ENCODE measurements at places on chromosomes 16 and 17.

GRCh38 chr17:68365469-68365868 lies 74.2 kb downstream of the ARSG start:
- no peak for DNase-seq

DNA sequence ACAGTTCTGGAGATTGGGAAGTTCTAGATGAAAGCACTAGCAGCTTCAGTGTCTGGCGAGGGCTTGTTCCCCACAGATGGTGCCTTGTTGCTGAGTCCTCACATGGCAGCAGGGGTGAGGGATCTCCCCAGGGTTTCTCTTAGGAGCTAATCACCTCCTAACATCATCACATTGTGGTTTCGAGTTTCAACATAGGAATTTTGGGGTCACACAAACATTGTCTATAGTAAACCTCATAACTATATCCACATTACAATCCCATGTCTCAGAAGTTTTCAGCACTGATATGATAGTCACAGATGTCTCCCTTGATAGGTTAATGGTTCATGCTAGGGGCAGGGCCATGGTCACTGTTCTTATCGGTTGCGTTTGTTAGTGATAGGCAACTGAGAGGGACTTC lies 13.8 kb downstream of the CLUAP1 start:
- no peak for DNase-seq

GRCh38 chr16:85483424-85483823 lies 129.7 kb upstream of the GSE1 start:
- DNase-seq, result no peak

GRCh38 chr17:45833920-45834319 lies 10.8 kb upstream of the SPPL2C start:
- no peak for DNase-seq

- no peak for DNase-seq
These were observed 89.3 kb downstream of the SMG6 start for GRCh38 chr17:2214047-2214928.

GRCh38 chr17:5362162-5362811 lies 57.2 kb downstream of the NUP88 start:
- no peak for DNase-seq

DNA sequence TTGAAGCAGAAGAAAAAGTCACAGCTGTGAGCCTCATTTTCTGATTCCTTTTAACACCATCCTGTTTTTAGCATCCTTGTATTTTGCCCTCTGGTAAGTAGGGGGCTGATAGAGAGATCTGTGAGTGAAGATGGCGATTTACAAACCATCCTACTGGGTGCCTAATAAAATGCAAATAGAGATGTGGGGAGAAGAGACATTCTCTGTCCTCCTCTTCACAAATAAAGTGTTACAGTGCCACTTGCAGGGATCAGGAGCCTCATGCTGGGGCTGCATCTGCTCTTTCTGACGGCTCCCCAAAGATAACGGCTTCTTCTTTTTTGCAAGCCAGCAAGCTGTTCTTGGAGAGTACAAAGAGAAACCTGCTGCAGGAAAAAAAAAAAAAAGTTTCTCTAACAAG lies 418.6 kb downstream of the TOX3 start:
- no peak for DNase-seq

DNA sequence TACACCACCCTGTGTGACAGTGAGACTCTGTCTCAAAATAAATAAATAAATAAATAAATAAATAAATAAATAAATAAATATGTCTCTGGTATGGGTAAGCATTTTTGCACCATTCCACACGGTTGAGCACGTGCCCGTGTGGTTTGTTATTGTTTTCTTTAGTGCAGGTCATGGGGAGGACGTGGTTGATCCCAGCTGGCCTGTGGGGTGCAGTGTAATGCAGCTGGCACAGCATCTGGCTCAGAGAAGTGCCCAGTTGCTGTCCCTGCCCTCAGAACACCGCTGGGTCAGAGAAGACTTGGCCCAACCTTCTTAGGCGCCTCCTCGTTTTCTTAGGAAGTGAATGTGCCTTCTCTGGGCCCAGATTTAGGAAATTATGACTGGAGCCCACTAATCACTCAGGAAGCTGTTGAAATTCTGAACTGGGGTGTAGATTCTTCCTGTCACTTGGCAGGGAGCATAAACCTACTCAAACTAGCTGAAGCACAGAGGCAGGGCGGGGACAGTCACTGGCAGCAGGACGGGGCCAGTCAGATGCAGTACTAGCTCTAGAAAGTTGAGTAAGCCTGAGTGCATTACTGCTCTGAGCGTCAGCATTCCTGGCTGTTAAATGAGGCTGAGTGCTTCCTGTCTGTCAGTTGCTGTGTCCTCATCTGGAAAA lies 85.9 kb downstream of the SNX29 start:
- no peak for DNase-seq

DNA sequence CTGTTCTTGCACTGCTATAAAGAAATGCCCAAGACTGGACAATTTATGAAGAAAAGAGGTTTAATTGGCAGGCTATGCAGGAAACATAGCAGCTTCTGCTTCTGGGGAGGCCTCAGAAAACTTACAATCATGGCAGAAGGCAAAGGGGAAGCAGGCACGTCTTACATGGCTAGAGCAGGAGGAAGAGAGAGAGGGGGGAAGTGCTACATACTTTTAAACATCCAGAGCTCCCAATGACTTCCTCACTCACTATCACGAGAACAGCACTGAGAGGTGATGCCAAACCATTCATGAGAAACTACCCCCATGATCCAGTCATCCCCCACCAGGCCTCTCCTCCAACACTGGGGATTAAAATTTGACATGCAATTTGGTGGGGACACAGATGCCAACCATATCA lies 13.3 kb downstream of the WFIKKN2 start:
- DNase-seq, result no peak

- no peak for DNase-seq
These were observed 773 bp upstream of the PPM1D start for GRCh38 chr17:60599220-60599619.

DNA sequence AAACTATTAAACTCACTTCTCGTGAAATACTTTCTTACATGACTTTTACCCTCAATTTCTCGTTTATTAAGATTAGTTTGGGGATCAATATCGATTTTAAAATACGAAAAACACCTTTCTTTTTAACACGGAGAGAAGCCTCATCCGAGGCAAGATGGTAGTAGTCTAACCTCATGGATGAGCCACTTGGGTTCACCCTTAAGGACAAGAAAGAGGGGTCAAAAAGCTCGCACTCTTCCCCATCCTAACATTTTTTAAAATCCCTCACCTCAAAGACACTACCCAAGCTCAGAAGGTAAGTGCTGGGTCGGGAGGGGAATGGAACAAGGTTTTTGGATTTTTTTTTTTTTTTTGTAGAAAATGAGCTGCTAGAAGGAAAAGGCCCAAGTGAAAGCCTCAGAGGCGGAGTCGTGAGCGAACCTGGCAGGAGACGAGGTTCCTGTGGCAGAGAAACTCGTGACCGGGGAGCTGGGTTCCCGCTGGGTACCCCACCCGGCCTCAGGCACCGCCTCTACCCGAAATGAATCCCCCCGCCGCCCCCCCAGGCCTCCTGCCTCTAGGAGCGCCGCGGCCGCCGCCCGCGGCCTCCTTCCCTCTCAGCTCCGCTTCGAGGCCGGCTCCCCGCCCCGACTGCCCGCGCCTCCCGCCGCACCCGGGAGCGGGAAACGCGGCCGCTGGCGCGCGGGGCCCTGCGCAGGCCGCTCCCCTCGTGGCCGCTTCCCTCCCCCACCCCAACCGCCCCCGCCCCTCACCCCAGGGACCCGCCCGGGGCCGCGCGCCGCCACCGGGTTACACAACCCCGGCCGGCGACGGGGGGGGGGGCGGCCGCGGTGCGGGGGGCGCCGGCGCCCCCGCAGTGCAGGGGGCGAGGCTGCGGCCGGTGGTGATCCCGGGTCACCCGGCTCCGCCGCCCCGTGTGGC lies 1.6 kb downstream of the NUFIP2 start:
- peak; percentile 28 for DNase-seq

DNA sequence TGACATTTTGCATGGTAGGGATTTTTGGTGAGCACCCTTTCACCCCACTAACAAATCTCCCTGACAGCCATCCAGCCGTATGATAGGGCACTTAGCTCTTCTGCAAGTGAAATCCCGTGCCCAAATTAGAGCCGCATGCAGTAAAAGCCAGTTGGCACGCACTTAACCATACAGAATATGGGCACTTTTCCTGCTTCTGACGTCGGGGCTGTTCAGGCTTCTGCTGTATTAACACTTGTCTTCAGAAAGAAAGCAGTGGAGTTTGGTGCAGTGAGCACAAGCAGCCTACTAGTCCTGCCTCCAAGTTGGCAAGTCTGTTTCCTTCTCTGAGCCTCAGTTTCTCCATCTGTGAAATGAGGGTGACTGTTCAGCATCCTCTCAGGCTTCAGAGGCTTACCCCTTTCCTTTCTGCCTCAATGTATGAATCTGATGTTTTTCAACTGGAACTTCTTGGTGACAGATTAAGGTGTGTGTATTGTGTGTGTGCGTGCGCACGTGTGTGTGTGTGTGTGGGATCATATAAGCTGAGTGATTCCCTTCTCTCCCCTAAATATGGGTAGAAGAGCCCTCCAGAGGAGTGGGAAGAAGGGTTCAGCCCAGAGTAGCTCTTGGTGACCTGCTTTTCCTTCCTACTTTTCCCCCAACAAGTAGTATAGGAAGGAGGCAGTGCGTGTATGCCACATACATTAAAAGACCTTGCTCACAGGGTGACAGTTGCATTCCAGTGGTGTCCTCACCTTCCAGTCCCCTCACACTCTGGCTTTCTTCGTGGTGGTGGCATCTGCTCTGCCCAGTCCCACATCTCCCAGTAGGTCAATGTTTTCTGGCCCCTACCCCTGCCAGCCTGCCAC lies 19.0 kb downstream of the IGF2BP1 start:
- no peak for DNase-seq

- DNase-seq, result no peak
These were observed 22.0 kb upstream of the METRNL start for GRCh38 chr17:83057397-83057761.

DNA sequence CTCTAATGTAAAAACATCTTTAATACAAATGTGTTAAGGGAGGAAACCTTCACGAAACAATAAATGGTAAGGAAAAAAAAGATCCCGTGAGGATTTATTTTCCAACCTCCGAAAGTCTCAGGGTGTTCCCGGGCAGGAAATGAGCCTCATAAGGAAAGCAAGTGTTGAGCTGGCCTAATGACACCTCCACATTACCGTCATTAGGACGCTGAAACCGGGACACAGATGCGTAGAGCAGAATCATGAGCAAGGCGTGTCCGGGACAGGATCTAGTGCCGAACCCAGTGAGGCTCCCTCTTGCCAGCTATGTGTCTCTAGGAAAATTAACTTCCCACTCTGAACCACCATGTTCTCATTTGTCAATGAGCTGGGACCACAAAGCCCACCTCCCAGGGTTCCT lies 22.7 kb upstream of the CYTH1 start:
- no peak for DNase-seq

- DNase-seq, result no peak
These were observed 310.3 kb downstream of the CDH13 start for GRCh38 chr16:82936941-82937551.

- no peak for DNase-seq
These were observed 90.2 kb upstream of the RPL38 start for GRCh38 chr17:74113326-74113725.

DNA sequence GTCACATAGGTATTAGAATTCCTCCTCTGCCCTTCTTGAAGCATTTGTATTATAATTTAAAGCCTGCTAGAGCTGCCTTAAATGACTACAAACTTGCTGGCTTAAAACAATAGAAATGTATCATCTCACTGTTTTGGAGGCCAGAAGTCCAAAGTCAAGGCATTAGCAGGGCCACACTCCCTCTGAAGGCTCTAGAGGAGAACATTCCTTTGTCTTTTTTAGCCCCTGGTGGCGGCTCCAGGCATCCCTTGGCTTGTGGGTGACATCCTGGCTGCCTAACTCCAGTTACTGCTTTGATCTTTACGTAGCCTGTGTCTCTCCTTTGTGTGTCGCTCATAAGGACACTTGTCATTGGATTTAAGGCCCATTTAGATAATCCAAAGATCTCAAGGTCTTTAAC lies 186.6 kb upstream of the SALL1 start:
- no peak for DNase-seq

GRCh38 chr17:36135465-36135864 lies 31.8 kb downstream of the CCL4 start:
- no peak for DNase-seq

DNA sequence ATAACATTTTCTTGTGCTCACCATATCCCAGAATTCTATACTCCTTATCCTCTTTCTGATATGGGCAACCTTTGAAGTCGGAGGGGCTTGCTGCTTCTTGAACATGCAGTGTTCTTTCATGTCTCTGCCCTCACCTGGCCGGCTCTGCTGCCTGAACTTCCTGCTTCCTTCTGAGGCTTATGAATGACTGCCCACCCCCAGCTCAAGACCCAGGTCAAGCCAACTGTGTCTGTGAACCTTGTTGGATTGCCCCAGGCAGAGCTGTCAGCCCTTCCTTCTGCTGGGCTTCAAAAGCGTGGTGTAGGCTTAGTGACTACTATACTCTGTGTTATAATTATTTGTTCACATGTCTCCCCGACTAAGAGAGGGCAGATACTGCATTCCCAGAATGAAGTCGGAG lies 506.5 kb downstream of the HS3ST4 start:
- no peak for DNase-seq

- DNase-seq, result no peak
These were observed 2.9 kb upstream of the NPIPB15 start for GRCh38 chr16:74372953-74373846.

- no peak for DNase-seq
These were observed 21.4 kb upstream of the JPH3 start for GRCh38 chr16:87580855-87581261.

DNA sequence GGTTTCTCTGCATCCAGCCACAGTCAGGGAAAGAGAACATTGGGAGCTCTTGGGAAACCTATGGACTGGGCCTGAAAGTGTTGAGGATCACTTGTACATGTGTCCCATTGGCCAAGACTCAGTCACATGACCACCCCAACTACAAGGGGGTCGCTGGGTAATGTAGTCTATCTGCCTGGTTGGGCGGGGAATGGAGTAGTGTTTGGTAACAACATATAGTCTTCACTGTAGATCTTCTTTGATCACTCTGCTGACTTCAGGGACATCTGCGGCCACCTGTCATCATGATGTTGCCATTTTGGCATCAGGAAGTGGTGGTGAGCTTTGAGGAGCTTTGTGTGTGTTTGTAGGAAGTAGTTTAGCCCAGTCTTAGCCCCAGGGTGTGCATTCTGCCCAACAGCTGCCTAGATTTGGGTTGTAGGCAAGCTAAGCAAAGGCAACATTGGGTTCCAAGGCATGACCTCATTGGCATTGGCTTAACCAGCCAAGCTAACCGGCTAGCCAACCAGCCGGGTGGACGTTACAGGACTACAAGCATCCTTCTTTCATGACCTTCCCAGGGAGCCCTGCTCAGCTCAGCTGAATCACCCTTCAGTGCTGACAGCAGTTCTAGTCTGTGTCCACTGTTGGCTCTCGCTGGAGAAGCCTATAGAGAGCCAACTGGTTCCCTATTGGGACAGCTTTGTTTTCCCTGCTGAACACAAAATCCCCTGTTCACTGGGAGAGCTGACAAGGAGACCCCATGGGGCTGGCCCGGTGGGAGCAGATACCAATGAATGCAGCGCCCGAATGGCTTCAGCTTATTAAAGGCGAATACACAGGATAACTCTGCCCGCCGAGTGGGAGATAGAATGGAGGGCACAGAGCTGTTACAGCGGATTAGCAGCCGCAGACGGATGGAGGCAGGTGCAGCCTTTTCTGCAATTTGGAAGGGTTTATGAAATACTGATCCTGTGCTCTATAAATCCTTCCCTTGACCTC lies 178.6 kb downstream of the NTN1 start:
- DNase-seq, result no peak
